COR-L47 (cell line): ENCODE measurements at places on chromosomes 5 and 9.

DNA sequence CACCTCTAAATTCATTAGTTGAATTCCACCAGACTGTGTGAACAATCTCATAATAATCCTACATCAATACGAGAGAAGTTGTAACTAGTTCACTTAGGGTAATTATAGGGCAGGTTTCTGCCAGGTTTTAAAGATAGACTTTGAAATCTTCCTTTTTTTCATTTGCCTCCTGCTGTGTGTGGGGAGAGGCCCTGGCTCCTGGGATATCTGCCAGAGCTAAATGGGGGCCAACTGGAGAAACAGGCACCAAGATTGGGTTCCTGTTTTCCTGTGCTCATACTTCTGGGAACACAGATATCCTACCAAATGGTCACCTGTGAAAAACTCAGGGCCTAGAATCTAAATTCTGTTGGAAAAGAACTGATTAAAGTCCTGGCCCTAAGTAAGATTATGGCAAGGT is 42.3 kb downstream of the SH3RF2 start:
- no peak for DNase-seq

DNA sequence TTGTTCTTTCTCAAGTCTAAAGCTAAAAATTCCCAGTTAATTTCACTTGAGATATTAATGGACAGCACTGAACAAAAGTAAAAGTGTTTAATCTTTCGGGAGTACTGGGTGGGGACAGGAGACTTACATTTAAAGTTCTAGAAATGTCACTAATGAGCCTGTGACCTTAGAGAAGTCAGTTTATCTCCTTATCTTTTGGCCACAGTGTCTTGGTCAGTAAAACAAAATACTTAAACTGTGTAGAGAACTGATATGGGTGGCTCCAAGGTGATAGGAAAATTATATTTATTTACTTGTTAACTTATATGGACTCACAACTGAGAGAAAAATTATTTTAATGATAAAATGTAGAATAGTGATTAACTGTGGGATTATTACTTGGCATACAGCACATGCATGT is 8.9 kb downstream of the IPO11 start:
- DNase-seq = no peak

DNA sequence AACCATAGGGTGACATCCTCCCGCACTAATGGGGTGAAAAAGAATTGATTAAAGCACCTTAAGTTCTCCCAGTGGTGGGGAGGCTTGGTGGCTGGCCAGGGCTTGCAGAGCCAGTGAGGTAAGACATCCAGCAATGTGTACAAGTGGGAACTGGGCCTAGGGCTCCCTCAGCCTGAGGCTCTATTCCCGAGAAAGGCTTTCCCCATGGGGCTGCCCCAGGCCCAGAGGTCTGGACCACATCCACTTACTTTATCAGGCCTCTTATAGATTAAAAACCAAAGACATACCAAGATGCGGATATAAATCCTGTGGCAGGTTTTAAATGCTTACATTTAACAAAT is 35.3 kb downstream of the C5orf15 start:
- no peak for DNase-seq

- DNase-seq = no peak
Measured at GRCh38 chr5:2860101-2860500, 108.6 kb upstream of the IRX2 start.

GRCh38 chr5:78235289-78235688 is 59.2 kb downstream of the AP3B1 start:
- no peak for DNase-seq
